GM12891 (cell line): ENCODE measurements at places on chromosomes 11 and 22.
A peak's percentile ranks its signal among the peaks of the same experiment; 100 is the strongest.

DNA sequence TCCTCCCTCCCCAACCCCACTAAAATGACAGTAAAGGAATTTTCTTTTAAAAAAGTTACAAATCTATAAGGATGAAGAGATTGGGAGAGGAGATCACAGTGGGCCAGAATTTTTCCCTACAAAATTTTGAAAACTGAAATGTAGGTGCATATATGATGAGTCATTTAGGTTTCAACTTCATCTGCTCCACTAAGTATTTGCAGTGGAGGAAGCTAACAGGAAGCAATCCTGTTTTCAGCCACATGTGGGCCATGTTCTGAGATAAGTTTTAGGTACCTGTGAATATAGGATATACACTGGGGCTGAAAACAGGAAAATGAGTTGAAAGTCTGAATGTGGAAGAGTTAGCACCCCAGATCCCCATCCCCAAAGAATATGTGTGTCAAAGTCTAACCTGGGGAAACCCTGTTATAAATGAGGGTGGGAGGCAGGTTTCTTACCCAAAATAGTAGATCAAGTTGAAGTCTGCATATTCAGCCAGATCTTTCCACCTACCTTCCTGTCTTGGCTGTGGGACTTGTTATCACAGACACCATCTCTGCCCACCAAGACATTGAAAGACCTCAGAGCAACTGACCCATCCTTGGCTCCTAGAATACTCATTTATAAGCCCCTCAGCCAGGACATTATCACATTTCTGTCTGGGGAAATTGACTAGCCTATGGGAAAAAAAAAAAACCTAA is 87.3 kb downstream of the PACS1 start:
- peak; percentile 25 for DNase-seq

- DNase-seq = no peak
Observed at GRCh38 chr11:87368858-87369480, 331.2 kb downstream of the TMEM135 start.

- DNase-seq = no peak
Observed at GRCh38 chr22:46824980-46825544, 62.6 kb downstream of the TBC1D22A start.

DNA sequence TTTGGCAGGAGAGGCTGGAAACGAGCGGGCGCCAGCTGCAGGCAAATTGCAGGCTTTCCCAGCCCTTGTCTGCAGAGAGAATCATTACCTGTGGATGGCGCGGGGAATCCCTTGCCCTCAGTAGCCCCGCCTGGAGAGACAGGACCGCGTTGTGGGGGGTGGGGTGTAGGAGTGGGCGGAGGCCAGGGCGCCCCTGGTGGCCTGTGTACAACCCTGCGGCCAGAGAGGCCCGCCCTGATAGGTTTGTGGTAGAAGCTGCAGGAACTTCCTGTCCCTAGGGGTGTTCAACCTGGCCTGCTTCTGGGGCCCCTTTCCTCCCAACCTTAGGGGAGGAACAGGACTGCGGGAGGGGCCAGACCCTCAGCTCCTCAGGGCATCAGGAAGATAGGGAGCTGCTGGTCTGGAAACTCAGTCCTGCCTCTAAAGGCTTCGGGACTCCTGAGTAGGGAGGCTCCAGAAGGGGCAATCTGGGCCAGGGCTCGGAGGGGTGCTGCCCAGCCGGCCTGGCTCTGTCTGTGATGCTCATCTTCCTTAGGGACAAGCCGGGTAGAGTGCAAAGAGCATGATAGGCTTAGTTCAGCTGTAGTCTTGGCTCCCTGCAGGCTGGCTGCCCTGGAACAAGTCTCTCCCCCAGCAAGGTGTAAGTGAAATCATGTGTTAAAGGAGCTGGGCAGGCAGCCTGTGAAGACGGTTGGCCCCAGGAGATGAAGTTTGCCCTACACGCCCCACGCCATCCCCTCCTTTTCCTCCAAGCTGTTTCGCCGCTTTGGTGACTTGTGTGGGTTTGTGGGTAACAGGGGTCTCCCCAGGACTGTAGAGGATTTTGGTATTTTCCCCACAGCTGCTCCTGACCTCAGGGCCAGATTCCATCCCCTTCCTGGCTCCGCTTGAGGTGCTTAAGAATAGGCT is 24.1 kb upstream of the SUSD2 start:
- peak; percentile 95 for DNase-seq

DNA sequence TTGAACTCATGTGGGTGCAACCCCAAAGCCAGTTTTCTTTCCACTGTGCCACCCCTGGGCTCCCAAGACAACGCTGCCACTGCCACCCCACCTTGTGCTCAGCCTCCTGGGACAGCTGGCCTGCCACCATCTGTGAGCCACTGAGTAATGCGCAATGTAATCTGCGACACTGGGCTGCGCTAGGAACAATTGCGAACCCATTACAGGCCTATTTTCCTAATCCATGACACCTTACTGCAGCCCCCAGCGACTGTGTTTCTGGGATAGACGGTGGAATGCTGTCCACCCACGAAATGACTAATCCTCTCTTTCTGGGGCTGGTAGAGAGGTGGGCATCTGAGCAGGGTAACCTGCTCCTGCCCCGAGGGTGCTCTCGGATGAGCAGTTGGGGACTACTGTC is 22.2 kb downstream of the FLRT1 start:
- no peak for DNase-seq

DNA sequence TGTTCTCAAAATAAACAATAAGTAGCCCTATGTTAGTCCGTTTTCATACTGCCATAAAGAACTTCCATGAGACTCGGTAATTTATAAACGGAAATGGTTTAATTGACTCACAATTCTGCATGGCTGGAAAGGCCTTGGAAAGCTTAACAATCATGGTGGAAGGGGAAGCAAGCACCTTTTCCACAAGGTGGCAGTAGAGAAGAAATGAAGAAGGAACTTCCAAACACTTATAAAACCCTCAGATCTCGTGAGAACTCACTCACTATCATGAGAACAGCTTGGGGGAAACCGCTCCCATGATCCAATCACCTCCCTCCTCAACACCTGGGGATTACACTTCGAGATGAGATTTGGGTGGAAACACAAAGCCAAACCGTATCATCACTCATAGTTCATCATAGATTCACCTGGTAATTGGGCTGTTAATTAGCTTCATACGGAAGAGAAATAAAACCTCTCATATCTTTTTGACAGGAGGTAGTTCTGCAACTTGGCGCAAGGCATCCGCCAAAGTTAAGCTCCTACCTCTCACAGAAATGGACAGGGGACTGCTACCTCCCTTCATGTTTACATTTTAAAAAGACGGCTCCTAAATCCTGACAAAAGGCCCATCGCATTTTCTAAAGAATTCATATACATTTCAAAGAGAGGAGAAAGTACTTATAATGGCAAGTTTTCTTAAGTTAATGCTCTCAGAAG is 49.0 kb downstream of the MUC15 start:
- DNase-seq = no peak

- DNase-seq = no peak
Observed at GRCh38 chr11:128725630-128726319, 31.9 kb downstream of the FLI1 start.

DNA sequence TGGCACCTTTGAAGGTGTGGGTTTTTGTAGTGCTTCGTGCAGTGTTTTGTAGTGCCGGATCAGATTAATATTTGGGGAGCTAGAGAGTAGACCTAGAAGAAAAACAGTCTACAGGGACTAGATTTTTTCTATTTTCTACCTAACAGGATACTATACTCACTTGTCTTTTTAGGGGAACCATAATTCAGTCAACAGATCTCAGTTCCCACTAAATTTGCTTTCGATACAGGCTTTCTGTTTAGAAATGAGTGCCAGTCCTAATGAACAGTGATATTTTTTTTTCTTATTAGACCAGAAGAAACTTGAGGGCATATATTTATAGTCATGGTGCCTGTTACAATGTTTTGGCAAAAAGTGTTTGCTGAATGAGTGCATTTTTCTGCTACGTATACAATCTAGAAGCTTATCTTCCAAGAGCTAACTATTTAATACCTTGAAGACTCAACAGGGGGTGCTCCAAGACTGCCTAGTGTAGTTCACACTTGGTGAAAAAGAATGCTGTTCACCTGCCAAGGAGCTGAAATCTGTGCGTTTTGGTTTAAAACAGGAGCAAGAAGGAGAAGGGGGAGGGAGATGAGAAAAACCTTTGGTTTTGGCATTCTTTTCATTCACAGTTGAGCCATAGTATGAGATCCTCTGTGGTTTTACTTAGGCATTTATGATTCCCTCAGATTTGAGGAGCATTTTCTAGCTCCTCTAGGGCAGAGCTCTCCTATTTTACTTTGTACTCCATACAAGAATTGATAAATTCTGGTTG is 44.9 kb upstream of the VSTM5 start:
- no peak for DNase-seq

- DNase-seq = no peak
Observed at GRCh38 chr22:27175021-27175838, 517.8 kb downstream of the MIAT start.

DNA sequence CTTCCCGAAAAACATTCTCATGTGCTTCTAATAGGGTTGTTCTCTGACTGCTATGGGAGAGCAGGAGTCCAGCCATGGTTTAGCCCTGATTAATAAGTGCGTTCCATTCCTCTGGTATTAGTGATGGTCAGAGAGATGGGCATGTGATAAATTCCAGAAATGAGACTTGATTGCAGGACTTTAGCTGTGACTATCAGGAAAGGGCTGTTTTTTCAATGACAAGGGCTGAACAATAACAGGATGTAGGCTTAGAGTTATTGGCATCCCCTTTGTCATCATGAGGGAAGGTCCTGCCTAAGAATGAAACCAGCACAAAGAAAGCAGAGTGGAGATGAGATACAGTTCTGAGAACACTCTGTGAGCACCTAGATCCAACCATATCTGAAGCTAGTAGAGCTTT is 494.6 kb downstream of the MIAT start:
- DNase-seq = no peak

DNA sequence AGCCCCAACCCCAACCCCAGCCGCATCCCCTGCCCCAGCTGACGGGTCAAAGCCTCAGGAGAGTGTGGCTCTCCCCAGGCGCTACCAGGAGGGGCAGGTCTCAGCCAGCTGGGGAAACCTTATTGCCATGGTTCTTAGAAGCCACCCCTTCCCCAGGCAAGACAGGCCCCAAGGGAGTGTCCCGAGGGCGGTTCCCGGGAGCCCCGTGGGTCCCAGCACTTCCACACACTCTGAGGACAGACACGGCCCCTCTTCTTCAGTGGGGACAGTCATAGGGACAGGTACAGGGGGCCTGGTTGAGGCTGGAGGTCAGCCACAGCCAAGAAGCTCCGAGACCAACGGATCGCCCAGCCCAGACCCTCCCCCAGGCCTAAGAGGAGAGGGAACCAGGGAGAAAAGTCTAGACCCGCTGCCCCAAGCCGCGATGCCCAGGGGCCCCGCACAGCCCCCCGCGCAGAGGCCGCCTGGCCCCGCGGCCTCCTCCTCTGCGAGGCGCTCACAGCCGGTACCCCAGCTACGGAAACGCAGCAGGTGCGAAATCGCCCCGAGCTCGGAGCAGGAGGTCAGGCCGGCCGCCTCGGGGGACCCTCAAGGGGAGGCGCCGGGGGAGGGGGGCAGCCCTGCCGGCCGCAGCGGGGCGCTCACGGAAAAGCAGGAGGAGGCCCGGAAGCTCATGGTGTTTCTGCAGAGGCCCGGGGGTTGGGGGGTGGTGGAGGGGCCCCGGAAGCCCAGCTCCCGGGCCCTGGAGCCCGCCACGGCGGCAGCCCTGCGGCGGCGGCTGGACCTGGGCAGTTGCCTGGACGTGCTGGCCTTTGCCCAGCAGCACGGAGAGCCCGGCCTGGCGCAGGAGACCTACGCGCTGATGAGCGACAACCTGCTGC is 2.6 kb downstream of the KLHDC7B start:
- DNase-seq = peak; percentile 81

DNA sequence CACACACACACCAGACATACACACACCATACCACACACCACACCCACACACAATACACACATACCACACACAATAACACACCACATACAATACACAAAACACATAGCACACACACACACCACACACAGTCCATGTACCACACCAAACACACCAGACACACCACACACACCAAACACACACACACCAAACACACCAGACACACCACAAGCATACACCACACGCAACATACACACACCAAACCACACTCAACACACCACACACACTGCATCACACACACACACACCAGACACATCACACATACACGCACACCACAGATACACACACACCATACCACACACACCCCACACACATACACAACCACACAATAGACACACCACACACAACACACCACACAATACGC is 54.8 kb downstream of the IGSF9B start:
- no peak for DNase-seq

- no peak for DNase-seq
Observed at GRCh38 chr11:112050721-112051120, 23.1 kb downstream of the PIH1D2 start.

- no peak for DNase-seq
Observed at GRCh38 chr22:19114984-19115552, 7.1 kb downstream of the DGCR2 start.

- no peak for DNase-seq
Observed at GRCh38 chr11:118427707-118428106, 8.6 kb upstream of the KMT2A start.

GRCh38 chr11:116731097-116731761 is 41.6 kb downstream of the BUD13 start:
- DNase-seq = no peak

DNA sequence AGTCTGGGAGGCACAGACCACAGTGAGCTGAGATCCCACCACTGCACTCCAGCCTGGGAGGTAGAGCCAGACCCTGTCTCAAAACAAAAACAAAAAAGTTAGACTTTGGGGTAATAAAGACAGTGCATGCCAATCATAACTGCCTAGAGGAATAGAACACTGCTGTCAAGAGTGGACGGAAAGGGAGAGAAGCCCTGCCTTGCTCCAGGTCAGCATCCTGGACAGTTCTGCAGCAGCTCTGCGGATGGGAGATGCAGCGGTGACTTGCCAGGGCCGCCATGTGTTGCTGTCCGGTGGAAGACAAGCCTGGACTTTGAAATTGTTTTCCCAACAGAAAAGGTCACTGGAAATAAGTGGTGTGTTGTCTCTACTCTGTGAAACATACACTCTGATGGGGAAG is 618.2 kb downstream of the TBC1D22A start:
- DNase-seq = no peak

GRCh38 chr22:43624144-43624998 is 187.7 kb downstream of the EFCAB6 start:
- no peak for DNase-seq

DNA sequence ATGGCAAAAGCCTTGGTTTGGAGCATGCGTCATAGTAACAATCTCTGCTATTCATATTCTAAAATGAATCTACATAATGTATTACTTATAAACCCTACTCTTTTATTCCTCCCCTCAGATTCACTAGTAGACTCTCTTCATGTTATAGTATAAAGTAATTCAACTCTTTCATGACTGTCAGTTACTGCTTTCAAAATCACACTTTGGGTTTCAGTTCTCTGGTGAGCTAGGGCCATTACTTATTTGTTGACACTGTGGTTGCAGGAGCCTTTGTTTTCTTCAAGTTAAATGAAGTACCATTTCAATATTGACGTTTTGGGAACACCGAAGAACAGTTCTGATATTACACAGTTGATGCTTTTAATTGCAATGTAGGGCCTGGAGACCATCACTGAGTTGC is 378.4 kb downstream of the DDX10 start:
- DNase-seq = no peak

DNA sequence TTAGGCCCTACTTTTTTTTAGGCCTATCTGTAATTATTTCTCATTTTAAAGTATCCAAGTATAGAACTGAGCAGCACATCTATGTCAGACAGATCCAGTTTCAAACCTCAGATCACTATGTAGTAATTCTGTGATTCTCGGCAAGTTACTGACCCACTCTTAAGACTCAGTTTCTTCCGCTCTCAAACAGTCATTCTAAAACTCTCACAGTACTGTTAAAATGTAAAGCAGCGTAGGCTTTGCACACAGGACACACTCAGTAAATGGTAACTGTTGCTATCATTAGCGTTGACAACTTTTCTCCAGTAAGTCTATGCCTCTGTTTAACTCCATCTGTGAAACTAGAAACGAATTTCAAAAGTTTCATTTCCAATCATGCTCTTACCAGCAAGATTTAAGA is 277.1 kb downstream of the TTC28 start:
- peak; percentile 7 for DNase-seq
